ENCODE measurements at places on chromosomes 13 and 19. TPM values are rescaled to one million over a fixed set of nuclear protein-coding genes. Genes with fewer than 3 reads are reported as not detected.

SNRPD2 gene
- total RNA-seq: 270 TPM

CNMD gene
- total RNA-seq: not detected

ZNF682 gene
- 3.7 TPM for total RNA-seq

IZUMO2 gene
- not detected for total RNA-seq

PSG2 gene
- not detected for total RNA-seq

HS6ST3 gene
- 0.42 TPM for total RNA-seq

ZNF814 gene
- 10.9 TPM for total RNA-seq

TINCR gene
- total RNA-seq: 0.15 TPM

KATNAL1 gene
- 42.1 TPM for total RNA-seq

DNA sequence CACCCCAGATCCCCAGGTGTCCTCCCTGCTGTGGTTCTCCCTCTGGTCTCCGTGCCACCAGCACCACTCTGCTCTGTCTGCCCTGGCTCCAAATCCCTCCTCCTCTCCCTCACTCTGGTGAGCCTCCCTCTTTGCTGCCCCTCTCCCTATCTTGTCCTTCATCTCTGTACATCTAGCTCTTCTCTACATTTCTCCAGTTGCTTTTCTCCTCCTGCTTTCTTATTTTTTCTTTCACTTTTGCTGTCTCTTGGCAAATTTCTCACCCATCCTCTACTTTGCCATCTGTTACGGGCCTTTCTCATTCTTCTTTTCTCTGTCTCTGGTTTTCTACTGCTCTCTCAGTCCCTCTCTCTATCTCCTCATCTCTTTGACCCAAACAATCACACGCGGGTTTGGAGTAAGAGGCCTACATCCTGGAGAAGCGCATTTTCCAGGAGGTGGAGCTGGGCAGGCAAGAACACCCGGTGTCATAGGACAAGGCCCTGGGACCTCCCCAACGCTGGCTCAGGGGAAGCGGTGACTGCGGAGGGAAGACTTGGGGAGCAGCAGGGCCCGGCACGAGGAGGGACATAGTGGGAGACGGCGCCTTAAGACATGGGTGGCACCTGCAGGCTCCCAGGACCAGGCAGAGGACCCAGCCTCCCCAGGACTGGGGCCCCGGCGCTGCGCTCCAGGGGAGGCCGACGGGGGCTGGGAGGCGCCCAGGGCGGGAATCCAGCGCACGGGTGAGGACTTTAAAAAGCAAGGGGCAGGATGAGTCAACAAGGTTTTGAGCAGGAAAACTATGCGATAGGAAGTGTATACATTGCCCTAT is 9.9 kb downstream of the ZNF611 start:
- DNase-seq: no peak

GRCh38 chr19:29789007-29789406 is 22.8 kb upstream of the CCNE1 start:
- DNase-seq: no peak

DNA sequence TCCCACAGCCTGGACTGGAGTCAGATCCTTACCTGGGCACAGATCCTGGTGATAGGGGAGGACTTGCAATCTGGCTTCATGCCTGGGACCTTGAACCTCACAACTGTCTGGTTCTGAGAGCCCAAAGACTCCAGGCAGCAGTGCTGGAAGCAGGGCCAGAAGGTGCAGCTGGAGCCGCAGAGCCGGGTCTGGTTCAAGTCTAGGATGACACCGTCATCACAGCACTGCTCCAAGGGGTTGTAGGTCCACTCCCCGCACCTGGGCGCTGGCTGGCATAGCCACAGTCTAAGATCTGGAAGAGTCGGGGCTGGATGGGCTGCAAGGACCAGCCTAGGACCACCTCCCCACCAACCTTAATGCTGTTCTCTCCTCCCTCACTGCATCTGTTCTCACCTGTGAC is 677 bp downstream of the IGFL4 start:
- DNase-seq: no peak

GRCh38 chr19:50482916-50483315 is 6.3 kb upstream of the GARIN5A start:
- no peak for DNase-seq

DNA sequence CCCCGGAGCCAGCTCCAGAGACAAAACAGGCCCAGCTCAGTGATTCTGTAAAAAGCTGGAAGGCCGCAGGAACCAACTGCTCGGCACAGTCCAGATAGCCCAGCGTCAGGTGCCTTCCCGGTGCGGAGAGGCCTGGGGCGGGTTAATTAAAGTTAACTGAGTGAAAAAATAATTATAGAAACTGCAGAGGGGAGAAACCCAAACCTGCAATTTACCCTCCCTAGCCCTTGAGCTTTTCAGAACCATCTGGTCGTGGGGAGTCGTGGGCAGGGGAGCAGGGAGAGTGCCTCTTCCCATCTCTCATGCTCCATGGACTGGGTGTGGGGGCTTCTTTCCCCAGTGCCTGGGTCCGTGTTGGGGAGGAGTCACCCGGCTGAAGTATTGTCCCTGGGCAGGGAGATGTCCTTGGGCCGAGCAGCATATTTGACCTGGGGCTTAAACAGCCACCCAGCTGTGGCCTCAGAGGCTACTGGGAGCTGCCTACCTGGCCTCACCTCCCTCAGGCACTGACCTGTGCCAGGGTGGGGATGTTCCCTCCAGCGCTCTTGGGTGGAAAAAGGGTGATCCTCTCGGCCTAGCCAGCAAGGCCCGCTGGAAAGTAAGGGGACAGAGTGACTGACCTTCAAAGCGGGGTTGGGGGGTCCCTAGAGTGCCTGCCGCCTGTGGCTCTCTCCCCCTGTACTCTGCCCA is 65.9 kb downstream of the CHST8 start:
- DNase-seq: no peak

- DNase-seq: no peak
Observed at GRCh38 chr13:28464861-28465460, 30.0 kb downstream of the FLT1 start.

DNA sequence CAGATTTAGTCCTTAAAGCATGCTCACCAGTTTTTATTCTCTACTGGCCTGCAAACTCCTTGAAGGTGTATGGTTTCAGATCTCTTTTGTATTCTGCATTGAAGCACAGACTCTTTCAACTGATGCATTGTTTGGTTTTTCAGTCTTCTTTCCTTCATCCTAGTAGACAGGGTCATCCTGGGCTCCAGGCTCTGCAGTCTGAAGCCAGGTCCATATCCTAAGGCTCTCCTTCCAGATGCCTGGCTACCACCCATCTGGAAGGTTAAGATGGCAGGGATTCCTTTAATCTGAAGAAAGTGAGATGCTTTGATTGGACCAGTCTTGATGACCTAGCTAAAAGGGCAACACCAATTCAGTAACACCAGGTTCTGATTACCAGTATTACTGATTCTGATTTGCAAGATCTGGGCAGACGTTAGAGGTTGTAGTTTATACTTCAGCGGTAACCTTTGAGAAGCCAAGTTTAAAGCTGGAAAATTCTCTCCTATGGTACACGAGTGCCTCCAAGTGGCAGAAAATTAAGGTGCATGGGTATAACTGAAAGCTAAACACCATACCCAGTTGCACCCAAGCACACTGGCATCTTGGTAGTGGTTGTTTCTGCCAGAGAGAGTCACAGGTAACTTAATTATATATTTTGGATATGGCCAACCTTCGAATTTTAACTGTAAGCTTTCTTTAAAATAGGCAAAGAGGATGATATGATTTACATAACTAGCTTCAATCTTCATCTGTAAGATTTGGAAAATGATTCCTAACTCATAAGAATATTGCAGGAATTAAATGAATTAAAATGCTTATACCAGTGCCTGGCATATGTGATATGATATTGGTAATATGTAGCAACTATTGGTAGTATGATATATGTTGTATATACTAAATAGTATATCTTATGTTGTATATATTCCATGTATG is 1651.9 kb upstream of the MIR17HG start:
- DNase-seq: no peak

DNA sequence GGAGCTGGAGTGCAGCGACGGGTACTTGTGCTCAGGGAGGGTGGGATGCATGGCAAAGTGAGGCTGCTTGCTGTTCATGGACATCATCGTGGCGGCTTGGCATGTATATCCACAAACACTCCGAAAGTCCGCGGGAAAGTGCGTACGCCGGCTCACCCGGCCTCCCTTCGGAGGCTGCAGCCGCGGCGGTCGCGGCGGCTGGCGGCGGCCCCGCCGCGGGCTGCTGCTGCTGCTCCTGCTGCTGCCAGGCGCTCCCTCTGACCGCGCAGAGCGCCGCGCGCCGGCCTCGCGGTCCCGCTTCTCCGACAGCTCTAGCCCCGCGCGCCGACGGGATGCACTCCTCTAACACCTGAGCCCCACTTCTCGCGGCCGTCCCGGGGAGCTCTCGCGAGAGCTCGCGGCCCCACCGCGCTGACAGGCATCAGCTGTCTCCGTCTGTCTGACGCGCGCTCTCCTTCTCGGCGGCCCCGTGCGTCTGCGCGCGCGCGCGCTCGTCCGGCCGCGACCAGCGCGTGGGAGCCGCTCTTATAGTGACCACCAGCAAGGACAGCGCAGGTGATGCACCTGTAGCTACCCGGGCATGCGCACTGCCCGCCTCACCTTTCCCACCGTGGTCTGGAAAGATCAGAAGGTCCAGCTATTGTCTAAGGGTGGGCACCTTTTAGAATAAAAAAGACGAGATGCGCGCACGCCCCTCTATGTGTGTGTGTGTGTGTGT is at the start of gene POU4F1:
Gene POU4F1 (minus strand): TSS at position 313 of the 718 bp plus-strand sequence. CDS start 226 bp downstream, at position 87.
- DNase-seq: no peak

DNA sequence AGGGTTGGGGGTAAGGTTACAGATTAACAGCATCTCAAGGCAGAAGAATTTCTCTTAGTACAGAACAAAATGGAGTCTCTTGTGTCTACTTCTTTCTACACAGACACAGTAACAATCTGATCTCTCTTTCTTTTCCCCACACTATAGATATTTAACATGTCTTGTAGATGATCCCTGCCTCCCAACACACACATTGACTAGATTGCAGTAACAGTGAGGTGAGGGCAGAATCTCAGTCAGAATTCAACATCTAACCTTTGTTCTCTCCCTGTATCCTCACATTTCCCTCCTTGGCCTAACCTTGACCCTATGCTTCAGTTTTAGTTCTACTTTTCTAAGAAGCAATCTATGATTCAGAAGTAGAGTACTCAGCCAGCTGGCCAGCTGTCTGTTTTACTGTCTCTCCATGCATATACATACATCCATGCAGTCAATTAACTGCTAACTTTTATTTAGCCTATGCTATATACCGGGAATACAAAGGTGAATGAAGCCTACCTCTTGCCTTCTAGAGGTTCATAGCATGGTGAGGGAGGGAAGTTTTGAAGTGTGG is 18.1 kb downstream of the DNAJC15 start:
- no peak for DNase-seq

- peak; percentile 55 for DNase-seq
Observed at GRCh38 chr19:53908106-53908934, 758 bp upstream of the CACNG7 start.

GRCh38 chr19:48989701-48990291 is 3.3 kb downstream of the GYS1 start:
- DNase-seq: no peak

Measured in left cardiac atrium (tissue), 4 donors.